ENCODE measurements at places on chromosomes 16 and 17.
A peak's percentile ranks its signal among the peaks of the same experiment; 100 is the strongest.

GRCh38 chr16:78813661-78814311 lies 714.3 kb downstream of the WWOX start:
- H3K4me1 ChIP-seq: no peaks in the 10 kb centered on the region
- H3K36me3 ChIP-seq: no peaks in the 10 kb centered on the region
- DNase-seq: no peak
- no peaks in the 10 kb centered on the region for H3K27me3 ChIP-seq
- H3K4me3 ChIP-seq: no peak overlapping the region
- H3K27ac ChIP-seq: no peak overlapping the region

DNA sequence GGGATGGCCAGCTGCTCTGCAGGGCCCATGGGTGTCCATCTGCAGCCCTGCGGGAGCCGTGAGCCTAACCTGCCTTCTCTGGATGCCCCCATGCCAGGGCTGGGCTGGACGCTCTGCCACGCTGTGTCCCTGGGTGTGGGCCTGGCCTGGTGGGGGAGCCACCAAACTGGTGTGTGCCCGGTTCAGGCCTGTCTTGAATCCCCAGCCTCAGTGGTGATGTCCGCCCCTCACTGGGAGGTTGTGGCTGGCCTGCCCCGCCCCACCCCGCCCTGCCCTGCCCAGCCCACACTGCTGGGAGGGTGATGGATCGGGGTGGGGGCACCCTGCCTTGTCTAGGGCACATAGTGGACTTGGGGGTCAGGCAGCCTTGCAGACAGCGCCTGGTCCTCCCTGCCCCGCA lies 50.1 kb upstream of the PVALEF start:
- H3K27me3 ChIP-seq: peaks cover 5% of the 10 kb centered on the region
- no peak for DNase-seq
- H3K4me1 ChIP-seq: peaks cover 12% of the 10 kb centered on the region
- H3K27ac ChIP-seq: no peak overlapping the region
- H3K4me3 ChIP-seq: no peak overlapping the region

GRCh38 chr17:78374631-78375274 lies 3.7 kb upstream of the PGS1 start:
- no peaks in the 10 kb centered on the region for H3K36me3 ChIP-seq
- H3K4me3 ChIP-seq: no peak overlapping the region
- H3K27ac ChIP-seq: peak overlapping the region; percentile 65
- H3K4me1 ChIP-seq: peaks cover 36% of the 10 kb centered on the region
- no peak for DNase-seq

- peak overlapping the region; percentile 13 for H3K27ac ChIP-seq
- H3K36me3 ChIP-seq: peaks cover 9% of the 10 kb centered on the region
- DNase-seq: no peak
- H3K4me3 ChIP-seq: no peak overlapping the region
- H3K4me1 ChIP-seq: peaks cover 26% of the 10 kb centered on the region
These were observed 9.7 kb downstream of the NXN start for GRCh38 chr17:969811-970355.

GRCh38 chr16:4341250-4341649 lies 9.9 kb downstream of the PAM16 start:
- peaks cover 13% of the 10 kb centered on the region for H3K36me3 ChIP-seq
- H3K27ac ChIP-seq: no peak overlapping the region
- no peaks in the 10 kb centered on the region for H3K4me1 ChIP-seq

DNA sequence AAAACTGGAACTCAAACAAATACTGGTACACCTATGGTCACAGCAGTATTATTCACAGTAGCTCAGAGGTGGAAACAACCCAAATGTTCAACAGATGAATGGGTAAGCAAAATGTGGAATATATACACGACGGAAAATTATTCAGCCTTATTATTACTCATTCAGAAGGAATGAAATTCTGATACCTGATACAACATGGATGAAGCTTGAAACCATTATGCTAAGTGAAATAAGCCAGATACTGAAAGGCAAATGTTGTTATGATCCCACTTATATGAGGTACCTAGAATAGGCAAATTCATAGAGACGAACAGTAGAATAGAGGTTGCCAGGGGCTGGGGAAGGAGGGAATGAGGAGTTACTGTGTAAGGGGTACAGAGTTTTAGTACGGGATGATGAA lies 27.1 kb upstream of the MYLK3 start:
- H3K36me3 ChIP-seq: no peaks in the 10 kb centered on the region
- no peaks in the 10 kb centered on the region for H3K4me1 ChIP-seq
- H3K4me3 ChIP-seq: no peak overlapping the region
- no peak for DNase-seq

DNA sequence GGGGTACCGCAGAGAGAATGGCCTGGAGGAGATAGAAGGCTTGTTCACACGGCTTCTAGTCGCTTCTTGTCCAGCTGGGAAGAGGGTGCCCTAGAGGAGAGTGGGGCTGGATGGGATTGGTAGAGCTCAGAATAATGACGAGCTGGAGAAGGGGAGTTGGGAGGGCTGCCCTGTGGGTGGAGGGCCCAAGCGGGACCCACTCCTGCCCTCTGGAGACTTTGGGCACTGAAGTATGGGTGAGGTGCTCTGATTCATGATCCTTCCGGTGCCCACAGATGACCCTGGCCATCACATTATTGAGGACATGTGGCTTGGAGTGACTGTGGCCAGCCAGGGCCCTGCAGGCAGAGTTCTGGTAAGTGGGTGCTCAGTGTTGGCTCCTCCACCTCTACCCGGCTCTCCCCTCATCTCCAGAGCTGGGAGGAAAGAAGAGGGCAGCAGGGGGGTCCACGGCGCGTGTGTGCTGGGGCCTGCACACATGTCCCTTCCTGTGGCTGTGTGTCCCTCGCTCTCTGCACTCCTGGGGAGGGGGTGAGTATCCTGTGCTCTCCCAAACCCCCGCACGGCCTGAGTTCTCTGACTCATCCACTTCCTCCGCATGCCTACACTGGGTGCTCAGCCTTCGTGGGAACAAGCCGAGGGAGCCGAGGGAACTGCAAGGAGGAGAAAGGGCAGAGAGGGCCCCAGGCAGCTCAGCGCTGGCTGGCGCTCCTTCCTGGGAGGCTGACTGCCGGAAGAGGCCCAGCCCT lies 8.5 kb downstream of the ITGA3 start:
- peaks cover 58% of the 10 kb centered on the region for H3K4me1 ChIP-seq
- no peak overlapping the region for H3K4me3 ChIP-seq
- H3K36me3 ChIP-seq: peaks cover 60% of the 10 kb centered on the region
- H3K27ac ChIP-seq: peak overlapping the region; percentile 95
- DNase-seq: no peak

DNA sequence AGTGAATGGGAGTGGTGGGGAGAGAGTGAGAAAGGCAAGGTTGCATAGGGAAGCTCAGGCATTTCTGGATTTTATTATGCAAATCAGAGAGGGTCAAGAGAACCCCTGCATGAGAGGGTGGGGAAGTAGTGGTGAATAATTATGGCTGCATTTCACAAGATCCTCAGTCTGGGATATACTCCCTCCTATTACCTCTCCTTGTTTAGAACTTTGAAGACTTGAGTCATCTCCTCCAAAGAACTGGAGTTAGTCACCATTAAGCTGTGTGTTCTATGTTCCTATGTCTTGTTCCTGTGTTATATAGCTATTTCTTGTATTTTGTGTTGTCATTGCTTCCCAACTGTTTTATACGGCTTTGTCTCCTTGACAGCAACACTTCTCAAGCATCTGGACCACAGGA lies 18.4 kb downstream of the SOX9 start:
- H3K4me1 ChIP-seq: peaks cover 10% of the 10 kb centered on the region
- H3K27me3 ChIP-seq: peaks cover 6% of the 10 kb centered on the region
- no peak for DNase-seq
- no peak overlapping the region for H3K27ac ChIP-seq

- no peaks in the 10 kb centered on the region for H3K27me3 ChIP-seq
- H3K27ac ChIP-seq: no peak overlapping the region
- H3K4me3 ChIP-seq: no peak overlapping the region
- no peaks in the 10 kb centered on the region for H3K4me1 ChIP-seq
- H3K36me3 ChIP-seq: no peaks in the 10 kb centered on the region
These were observed 10.3 kb downstream of the CCL18 start for GRCh38 chr17:36074365-36074764.

- no peak overlapping the region for H3K4me3 ChIP-seq
- no peak for DNase-seq
- no peaks in the 10 kb centered on the region for H3K36me3 ChIP-seq
- peaks cover 3% of the 10 kb centered on the region for H3K4me1 ChIP-seq
- no peaks in the 10 kb centered on the region for H3K27me3 ChIP-seq
These were observed 343.2 kb upstream of the MAF start for GRCh38 chr16:79943736-79944135.
